ENCODE measurements at places on chromosomes 1 and 21.

- no peak for DNase-seq
Observed at GRCh38 chr1:7490576-7490975, 280.5 kb upstream of the VAMP3 start.

DNA sequence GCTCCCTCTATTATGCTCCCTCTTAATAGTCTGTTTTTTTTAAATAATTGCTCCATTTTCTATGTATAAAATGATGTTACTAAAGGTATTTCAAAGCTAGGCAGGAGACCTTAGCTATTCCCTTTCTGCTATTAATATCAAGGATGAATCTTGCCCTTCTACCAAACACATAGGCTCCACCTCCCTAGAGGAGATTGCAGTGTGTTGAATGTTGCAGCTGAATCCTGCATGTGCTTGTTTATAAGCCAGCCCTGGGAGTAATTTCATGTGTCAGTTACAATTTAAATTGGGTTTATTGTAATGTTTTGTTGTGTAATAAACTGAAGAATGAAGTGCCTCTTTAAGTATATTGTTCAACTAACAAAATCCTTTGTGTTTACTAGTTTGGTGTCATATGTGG, 66.0 kb downstream of the TMEM200B start:
- DNase-seq: no peak

DNA sequence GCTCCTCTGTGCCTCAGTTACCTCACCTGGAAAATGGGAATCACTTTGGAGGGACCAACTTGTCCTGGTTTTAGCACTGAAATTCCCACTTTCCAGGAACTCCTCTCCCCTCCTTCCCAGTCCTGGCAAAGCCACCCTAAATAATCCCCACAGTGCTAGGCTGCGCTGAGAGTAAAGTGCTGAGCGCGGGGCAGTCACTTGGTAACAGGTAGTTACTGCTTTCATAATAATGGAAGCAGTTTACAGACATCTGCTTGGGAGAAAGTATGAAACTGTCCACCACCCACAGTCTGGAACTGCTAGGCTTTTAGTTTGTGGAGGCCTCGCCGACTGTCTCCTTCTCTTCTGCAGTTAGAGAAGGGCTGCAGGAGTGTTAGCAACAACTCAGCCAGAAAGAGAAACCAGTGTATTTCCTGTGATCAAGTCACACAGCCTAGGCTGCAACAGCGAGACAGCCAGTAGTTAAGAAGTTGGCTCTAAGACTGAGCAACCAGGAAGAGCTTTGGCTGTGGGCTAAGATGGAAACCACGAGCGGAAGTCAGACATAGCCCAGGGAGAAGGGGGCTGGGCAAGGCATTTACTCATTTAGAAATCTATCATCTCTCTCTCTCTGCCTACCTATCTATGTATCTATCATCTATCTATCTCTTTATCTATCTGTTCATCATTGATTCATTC, 30.8 kb upstream of the ABCG1 start:
- peak; percentile 69 for DNase-seq

- DNase-seq: no peak
Observed at GRCh38 chr1:150683914-150684313, 13.0 kb downstream of the GOLPH3L start.

DNA sequence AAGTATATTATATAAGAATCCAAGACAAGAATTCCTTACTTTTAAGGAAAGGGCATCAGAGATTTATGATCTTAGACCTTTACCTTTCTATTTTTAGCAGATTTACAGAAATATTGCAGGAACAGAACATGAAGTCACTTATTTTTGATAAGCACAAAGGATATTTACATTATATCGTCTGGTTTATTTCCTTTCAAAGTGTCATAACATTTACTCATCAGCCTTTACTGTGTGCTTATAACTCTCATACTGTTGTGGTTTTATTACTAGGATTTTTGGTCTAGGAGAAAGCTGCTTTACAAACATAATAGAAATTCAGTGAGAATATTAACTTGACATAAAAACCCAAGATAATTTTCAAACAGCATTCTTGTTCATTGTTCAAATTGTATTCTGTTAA, 47.6 kb downstream of the APP start:
- DNase-seq: no peak
